H54 (cell line): ENCODE measurements at places on chromosomes 1 and 21.

DNA sequence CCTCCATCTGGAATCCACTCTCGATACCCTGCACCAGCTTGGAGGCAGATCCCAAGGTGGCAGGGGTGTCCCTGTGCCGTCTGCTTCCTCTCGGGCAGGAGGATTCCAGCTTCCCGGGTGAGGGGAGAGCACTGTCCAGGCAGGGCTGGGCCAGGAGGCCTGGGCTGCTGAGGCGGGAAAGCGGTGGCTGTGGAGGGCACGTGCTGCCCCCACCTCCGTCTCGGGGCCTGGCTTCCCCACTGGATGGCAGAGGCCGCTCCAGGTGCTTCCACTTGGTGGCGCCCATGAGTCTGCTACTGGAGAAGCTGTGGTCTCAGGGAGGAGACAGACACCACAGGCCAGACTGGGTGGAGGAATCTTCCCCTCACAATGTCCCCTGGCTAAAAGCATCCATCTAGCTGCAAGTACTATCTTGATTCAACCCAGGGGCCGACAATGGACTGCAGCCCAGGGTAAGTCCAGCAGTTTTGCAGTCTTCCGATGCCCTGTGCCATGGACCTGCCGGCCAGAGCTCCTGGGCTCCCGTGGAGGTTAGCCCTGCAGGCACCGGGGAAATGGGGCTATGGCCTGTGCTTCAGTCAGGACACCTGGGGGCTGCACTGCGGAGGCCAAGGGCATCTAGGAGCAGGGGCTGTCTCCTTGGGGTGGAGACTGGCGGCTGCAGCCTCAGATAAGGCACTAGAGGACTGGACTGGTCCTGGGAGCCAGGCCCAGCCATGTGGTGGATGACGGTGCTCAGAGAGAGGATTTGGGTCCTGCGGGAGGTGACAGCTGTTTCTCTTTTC is 41.3 kb upstream of the EIF4G3 start:
- no peak for DNase-seq

DNA sequence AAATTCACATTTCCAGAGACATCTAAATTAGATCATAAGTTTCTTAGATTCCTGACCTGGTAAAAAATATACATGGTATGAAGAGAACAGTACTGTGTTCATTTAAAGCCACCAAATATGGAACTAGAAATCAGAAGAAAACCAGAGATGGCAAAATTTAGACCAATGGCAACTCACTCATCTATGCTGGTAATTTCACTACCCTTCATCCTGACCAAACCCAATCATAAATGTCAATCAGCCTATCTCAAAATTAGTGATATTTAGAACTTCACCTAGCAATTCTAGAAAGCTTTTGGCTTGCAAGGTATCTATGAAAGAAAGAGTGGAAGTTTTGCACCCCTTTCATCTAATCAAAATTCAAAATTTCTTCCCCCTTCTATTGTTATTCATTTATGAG is 107.7 kb downstream of the NIBAN1 start:
- no peak for DNase-seq

DNA sequence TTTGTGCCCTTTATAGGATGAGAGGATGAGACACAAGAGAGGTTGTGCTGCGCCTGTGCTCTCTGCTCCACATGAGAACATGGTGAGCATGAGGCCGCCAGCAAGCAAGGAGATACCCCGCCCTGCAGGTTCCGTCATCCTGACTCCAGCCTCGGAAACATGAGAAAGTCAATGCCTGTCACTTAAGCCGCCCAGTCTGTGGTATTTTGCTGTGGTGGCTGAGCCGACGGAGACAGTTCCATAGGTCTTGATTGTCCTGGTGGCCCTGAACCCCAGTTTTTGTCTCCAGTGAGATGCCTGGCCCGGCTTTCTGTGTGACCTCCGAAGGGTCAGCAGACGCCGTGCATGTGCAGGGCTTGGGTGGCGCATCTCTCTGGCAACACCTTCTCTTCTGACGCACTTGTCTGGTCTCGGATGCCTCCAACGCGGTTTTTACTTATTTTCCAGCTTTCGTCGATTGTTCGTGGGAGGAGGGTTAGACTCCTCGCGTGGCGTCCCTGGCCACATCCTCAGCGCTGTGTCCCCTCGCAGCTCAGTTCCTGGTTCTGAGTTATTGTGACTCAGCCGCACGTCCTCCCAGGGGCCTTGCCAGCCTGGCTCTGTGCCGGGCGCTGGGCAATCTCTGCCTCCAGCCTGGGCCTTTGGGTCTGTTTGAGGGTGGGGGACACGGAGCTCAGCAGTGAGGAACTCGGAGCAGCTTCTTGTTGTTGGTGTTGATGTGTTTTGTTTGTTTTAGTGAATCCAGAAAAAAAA is 70.0 kb downstream of the FAAP20 start:
- no peak for DNase-seq

DNA sequence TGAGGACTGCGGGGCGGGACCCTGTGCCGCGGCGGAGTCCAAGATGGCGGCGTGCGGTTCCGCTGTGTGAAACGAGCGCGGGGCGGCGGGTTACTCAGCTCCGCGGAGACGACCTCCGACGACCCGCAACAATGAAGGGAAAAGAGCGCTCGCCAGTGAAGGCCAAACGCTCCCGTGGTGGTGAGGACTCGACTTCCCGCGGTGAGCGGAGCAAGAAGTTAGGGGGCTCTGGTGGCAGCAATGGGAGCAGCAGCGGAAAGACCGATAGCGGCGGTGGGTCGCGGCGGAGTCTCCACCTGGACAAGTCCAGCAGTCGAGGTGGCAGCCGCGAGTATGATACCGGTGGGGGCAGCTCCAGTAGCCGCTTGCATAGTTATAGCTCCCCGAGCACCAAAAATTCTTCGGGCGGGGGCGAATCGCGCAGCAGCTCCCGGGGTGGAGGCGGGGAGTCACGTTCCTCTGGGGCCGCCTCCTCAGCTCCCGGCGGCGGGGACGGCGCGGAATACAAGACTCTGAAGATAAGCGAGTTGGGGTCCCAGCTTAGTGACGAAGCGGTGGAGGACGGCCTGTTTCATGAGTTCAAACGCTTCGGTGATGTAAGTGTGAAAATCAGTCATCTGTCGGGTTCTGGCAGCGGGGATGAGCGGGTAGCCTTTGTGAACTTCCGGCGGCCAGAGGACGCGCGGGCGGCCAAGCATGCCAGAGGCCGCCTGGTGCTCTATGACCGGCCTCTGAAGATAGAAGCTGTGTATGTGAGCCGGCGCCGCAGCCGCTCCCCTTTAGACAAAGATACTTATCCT is 430 bp downstream of the RBM15 start:
- DNase-seq, result peak; percentile 17

GRCh38 chr21:34528131-34528561 is 16.1 kb upstream of the KCNE1 start:
- DNase-seq, result no peak

GRCh38 chr1:233361876-233362275 is 34.4 kb downstream of the MAP3K21 start:
- no peak for DNase-seq

- DNase-seq, result no peak
These were observed 186.2 kb downstream of the C1orf94 start for GRCh38 chr1:34362949-34363348.

DNA sequence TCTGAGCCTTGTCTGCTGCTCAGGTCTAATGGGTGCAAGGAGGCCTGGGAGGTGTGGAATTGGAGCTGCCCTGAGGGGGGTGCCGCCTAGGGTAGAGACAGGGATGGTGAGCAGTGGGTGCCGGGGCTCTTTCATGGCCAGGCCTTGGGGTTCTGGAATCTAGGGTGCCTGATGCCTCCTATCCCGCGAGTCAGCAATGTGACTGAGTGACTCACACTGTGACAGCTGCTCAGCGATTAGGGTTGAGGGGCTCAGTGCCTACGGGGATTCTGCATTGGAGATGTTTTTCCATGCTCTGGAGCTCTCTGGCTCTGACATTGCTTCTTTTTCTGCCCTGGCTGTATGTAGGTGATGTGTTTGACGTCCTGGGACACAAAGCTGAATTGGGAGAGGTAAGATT is 16.8 kb downstream of the ATP8B2 start:
- no peak for DNase-seq

GRCh38 chr1:70318191-70318590 is 36.3 kb downstream of the ANKRD13C start:
- DNase-seq, result no peak

DNA sequence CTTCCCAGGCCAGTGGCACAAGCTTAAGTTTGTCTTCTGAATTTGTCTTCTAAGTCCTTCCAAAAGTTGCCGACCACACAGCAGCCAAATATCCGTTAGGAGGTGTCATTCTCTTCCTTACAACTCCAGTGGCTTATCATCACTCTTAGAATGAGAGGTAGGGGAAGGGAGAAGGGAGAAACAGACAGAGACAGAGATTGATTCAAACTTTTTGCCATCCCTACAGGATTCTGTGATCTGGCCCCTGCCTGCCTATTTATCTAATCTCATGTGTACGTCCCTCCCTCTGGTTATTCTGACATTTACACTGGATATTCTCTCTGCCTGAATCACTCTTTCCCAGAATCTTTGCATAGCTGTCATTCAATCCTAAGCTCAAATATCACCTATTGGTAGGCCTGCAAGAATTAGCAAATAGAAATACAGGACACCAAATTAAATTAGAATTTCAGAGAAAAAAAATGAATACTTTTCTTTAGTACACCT is 488 bp upstream of the GNL2 start:
- no peak for DNase-seq

DNA sequence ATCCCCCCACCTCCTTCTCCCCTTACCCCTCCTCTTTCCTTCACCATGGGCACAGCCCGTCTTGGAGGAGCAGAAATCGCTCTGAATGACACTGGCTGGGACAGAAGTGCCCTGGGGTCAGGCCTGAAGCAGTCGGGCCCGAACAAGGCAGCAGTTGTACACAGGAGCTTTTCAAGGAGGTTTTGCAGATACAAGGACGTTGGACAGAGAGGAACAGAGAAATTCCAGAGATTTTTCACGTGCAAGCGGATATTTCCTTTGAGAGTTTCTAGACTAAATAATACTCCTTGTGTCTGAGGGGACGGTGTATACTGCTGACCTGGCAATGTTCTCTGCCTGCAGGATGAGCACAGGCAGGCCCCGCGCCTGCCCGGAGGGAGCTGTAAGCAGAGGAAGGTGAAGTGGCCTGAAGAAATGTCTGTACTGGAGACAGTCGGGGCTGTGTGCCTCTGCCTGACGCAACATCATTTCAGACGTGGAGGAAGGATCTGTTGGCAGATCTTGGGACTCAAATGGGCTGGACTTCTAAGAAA is 95.3 kb upstream of the SLC25A33 start:
- DNase-seq, result no peak

GRCh38 chr1:94270801-94271203 is 33.4 kb upstream of the ARHGAP29 start:
- no peak for DNase-seq
